Aorta (tissue), 5 donors: ENCODE measurements at places on chromosomes 7 and 10. TPM values are rescaled to one million over a fixed set of nuclear protein-coding genes. Genes with fewer than 3 reads are reported as not detected.
A peak's percentile ranks its signal among the peaks of the same experiment; 100 is the strongest.

DNA sequence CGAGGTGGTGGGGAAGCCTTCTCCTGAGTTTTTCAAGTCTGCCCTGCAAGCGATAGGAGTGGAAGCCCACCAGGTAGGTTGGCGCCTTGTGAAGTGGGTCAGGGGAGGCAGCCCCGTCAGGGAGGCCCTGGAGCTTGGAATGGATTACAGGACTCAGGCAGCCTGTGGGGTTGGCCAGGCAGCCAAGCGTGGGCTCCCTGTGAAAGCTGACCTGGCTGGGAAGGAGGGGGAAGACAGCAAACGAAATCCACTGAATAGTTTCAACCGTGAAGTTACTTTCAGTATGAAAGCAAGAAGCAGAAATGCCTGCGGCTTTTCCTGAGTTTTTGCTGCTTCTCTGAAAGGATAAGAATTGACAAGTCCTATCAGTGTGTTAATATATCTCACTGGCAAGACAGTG lies 36.4 kb downstream of the LHPP start:
- H3K36me3 ChIP-seq = no peaks in the 10 kb centered on the region
- no peak for DNase-seq
- no peaks in the 10 kb centered on the region for H3K27me3 ChIP-seq

The STEAP2 gene
- 36.2 TPM for total RNA-seq

GRCh38 chr10:14001298-14002040 lies 329.3 kb downstream of the FRMD4A start:
- H3K27ac ChIP-seq = no peak overlapping the region
- H3K4me1 ChIP-seq = no peaks in the 10 kb centered on the region
- no peaks in the 10 kb centered on the region for H3K27me3 ChIP-seq
- no peaks in the 10 kb centered on the region for H3K36me3 ChIP-seq
- no peak for DNase-seq

The NKX2-3 gene
- total RNA-seq = not detected

The SPAM1 gene
- not detected for total RNA-seq

- no peak overlapping the region for H3K4me3 ChIP-seq
- no peaks in the 10 kb centered on the region for H3K27me3 ChIP-seq
Observed at GRCh38 chr10:73591935-73592699, 975 bp upstream of the USP54 start.

GRCh38 chr10:14366760-14367159 lies 36.0 kb upstream of the FRMD4A start:
- no peak overlapping the region for H3K4me3 ChIP-seq
- no peaks in the 10 kb centered on the region for H3K4me1 ChIP-seq
- H3K27ac ChIP-seq = no peak overlapping the region
- no peaks in the 10 kb centered on the region for H3K36me3 ChIP-seq
- no peak for DNase-seq

The RBP3 gene
- not detected for total RNA-seq

DNA sequence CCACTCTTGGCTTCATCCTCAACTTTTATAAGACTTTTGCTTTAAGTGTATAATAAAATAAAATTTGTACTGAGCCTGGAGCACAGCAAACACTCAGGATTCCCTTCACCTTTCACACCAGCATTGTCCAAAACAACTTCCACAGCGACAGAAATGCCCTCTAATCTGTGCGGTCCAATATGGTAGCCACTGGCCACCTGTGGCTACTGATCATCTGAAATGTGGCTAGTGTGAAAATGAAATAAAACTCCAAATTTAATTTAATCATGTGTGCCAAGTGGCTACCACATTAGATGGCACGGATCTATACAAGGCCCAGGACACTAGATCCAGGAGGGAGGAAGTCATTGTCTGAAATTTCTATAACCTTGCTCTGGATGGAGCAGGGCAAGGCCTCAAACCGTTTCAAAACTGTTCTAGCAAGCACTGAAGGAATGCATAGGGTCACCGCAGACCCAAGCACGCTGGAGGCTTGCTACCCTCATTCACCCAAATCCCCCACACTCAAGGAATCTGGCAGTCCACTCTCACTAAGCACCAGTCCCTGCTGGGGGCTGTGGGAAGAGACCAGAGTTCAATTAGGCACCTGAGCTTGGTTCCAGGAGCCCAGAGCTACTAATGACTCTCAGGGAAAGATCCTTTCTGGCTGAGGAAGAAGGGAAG lies 6.3 kb upstream of the MYO1G start:
- H3K27ac ChIP-seq = no peak overlapping the region
- H3K4me3 ChIP-seq = no peak overlapping the region

GRCh38 chr10:79984851-79985250 lies 35.9 kb upstream of the SFTPD start:
- no peaks in the 10 kb centered on the region for H3K36me3 ChIP-seq
- no peaks in the 10 kb centered on the region for H3K4me1 ChIP-seq
- no peak for DNase-seq
- H3K27me3 ChIP-seq = no peaks in the 10 kb centered on the region
- no peak overlapping the region for H3K4me3 ChIP-seq

DNA sequence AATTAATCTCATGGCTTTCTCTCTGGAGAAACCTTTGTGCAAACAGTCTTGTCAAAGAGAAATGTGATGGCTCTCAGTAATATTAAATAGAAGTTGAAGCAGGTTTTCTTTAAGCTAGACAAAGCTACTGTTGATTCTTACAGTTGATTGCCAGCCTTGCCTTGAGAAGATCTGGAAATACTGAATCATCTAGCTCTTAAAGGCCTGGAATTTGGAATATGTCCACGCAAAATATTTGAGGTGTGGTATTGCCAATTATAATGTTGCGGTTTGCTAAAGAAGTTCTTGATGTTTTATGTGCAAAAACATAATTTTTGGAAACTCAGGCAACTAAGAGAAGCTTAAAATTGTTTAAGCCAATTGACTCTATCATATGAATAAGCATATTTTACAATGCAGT lies 371.9 kb downstream of the PHF14 start:
- H3K27ac ChIP-seq = no peak overlapping the region
- no peaks in the 10 kb centered on the region for H3K4me1 ChIP-seq
- H3K27me3 ChIP-seq = no peaks in the 10 kb centered on the region
- H3K4me3 ChIP-seq = no peak overlapping the region
- DNase-seq = no peak

The PPP1R17 gene
- not detected for total RNA-seq

The CYP2C18 gene
- total RNA-seq = not detected

- no peak overlapping the region for H3K4me3 ChIP-seq
- no peak for DNase-seq
- H3K4me1 ChIP-seq = no peaks in the 10 kb centered on the region
- H3K27me3 ChIP-seq = peaks cover 3% of the 10 kb centered on the region
- no peak overlapping the region for H3K27ac ChIP-seq
Observed at GRCh38 chr7:106841896-106842390, 23.1 kb upstream of the PIK3CG start.

DNA sequence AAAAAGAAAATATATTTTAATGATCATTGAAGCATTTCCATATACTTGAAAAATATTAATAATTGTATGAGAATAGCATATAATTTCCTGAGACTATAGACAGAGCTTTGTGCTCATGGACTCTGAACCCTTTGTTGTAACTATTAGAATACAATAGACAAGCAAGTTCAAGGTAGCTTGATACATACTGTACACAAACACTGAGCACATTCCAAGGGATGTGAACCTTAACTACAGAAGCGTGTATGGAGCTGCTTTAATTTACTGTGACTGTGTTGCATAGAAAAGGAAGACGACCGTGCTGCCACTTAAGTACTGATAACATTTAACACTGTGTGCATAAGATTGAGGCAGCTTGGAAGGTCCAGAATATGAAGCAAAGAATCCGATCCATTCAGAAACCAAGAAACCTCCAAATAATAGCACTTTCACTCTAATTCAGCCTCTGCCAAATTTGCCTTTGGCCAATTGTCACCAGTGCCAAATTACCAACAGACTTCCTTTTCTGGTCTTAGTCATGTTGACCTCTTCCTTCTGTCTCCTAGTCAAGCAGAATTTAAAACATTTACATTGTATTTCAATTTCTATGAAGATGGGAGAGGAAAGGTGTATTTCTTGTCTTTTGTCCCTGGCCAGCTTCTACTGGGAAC lies 566.1 kb upstream of the GALNT17 start:
- no peak overlapping the region for H3K27ac ChIP-seq
- H3K27me3 ChIP-seq = no peaks in the 10 kb centered on the region
- H3K4me3 ChIP-seq = no peak overlapping the region
- DNase-seq = no peak
- H3K4me1 ChIP-seq = no peaks in the 10 kb centered on the region

DNA sequence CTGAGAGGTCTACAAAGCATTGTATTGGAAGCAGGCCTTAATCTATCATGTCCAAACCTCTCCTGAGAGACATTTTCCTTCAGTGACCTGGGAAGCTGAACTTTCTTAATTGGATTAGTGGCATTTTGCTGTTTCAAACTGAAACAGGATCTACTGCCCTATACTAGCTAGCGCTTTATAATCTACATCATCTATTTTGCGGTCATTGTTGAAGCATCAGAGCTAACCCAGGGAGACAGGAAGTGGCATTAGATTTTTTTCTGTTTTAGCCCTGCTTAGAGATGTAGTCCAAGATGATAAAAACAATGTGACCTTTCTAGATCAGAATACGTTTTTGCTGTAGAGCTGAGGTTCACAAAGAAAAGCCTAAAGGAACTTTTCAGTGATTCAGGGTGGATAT lies 147.4 kb upstream of the AGR3 start:
- H3K36me3 ChIP-seq = no peaks in the 10 kb centered on the region
- no peaks in the 10 kb centered on the region for H3K27me3 ChIP-seq
- no peak for DNase-seq

GRCh38 chr10:124306922-124307371 lies 111.8 kb downstream of the OAT start:
- no peak overlapping the region for H3K4me3 ChIP-seq
- no peak overlapping the region for H3K27ac ChIP-seq
- H3K4me1 ChIP-seq = no peaks in the 10 kb centered on the region
- no peak for DNase-seq

The STEAP4 gene
- 343 TPM for total RNA-seq

DNA sequence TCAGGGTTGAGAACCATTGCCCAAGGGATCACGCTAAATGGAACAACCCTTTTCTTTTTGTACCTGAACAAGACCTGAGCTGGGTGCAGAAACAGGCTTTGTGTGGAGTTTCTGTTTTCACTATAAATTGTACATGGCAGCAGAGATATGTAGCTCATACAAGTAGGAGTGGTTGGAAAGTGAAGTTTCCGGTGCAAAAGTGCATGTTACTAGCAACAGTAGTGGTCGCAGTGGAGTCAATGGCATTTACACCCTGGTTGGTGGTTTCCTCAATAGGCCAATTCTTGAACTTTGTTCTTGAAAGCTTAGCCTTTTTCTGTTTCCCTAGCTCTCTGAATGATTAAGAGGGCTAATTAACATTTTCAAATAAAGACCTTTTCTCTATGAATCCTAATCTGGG lies 170.7 kb downstream of the NEBL start:
- no peaks in the 10 kb centered on the region for H3K36me3 ChIP-seq
- no peaks in the 10 kb centered on the region for H3K27me3 ChIP-seq
- H3K27ac ChIP-seq = no peak overlapping the region
- no peak for DNase-seq
- H3K4me1 ChIP-seq = no peaks in the 10 kb centered on the region

DNA sequence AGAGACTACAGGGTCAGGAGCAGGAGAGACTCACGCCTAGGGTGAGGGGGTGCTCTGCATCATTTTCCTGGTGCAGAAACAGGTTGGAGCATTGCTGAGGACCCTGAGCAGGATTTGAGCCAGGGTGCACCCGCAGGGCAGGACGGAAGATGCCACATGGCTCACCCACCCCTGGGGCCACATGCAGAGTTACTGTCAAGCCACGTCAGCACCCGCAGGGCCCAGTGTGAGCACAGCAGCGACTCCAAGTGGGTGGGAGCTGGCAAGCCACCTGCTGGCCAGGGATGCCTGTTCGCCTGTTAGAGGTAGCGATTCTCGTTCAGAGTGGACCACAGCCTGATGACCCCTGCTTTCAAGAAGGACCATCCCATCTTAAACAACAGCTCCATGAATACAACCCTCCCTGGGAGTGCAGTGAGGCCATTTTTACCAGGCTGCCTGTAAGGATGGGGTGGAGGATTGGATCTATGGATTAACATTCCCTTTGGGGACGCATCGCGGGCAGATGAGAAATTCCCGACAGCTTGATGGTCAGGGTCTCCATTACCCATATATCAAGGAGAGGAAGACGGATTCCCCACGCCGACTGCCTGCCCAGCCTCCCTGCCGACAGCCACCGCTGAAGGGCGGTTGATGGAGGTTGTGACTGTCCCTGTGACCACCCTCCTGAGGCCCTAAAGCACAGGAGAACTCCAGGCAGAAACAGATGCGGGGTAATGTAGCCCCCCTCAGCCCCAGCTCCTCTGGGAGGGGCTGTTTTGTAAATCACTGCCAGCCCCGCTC lies 101.1 kb upstream of the RET start:
- no peaks in the 10 kb centered on the region for H3K36me3 ChIP-seq
- no peak overlapping the region for H3K4me3 ChIP-seq
- DNase-seq = peak; percentile 73
- no peak overlapping the region for H3K27ac ChIP-seq
- H3K4me1 ChIP-seq = no peaks in the 10 kb centered on the region
- H3K27me3 ChIP-seq = no peaks in the 10 kb centered on the region

DNA sequence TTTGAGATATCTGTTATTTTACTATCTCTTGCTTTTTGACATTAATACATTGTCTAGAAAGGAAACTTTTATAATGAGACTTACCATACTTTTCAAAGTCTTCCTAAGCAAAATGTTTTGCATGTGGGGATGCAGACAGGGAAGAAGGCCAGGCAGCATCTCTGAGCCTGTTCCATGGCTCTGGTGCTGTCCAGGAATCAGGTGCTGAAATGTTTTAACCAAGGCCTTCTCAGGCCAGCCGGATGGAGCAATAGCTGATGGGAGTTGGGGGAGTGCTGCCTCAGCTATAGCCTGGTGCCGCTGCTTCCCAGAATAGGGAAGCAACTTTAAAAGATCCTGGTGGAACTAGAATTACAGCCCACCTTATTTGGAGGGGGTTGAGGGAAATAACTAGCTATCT lies 38.5 kb downstream of the CRTAC1 start:
- DNase-seq = no peak
- H3K27me3 ChIP-seq = no peaks in the 10 kb centered on the region
- no peak overlapping the region for H3K4me3 ChIP-seq

The ARHGAP19 gene
- total RNA-seq = 9.0 TPM

The GRID1 gene
- total RNA-seq = 3.8 TPM

GRCh38 chr7:151803841-151804240 lies 73.1 kb downstream of the PRKAG2 start:
- no peaks in the 10 kb centered on the region for H3K27me3 ChIP-seq
- H3K4me1 ChIP-seq = no peaks in the 10 kb centered on the region
- no peak for DNase-seq
- H3K36me3 ChIP-seq = no peaks in the 10 kb centered on the region
- no peak overlapping the region for H3K27ac ChIP-seq

DNA sequence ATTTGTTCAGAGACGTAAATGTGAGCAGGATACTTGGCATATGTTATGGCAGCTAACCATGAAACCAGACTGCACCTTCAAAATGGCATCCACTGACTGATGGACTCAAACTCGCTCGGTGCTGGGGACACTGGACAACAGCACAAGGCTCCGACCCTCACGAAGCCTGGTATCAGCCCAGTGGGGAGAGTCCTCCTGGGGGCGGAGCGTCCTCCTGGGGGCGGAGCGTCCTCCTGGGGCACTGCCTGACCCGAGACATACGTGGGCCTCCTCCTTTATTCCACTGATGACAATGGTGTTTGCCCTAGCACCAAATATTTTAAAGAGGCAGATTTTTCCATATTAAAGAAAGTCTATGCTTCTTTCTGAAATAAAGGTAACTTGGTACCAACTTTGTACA lies 39.5 kb downstream of the ESYT2 start:
- H3K36me3 ChIP-seq = peaks cover 5% of the 10 kb centered on the region
- no peaks in the 10 kb centered on the region for H3K4me1 ChIP-seq
- no peaks in the 10 kb centered on the region for H3K27me3 ChIP-seq
- H3K27ac ChIP-seq = no peak overlapping the region

The ARHGEF35 gene
- 9.8 TPM for total RNA-seq

GRCh38 chr7:3043544-3044371 lies at the start of gene CARD11:
Gene CARD11 (minus strand): TSS chr7:3043867. CDS start chr7:2958506, 85,361 bp downstream.
- no peak within 1 kb of the TSS for H3K27ac ChIP-seq
- no peaks in the 10 kb centered on the region for H3K36me3 ChIP-seq
- peak within 1 kb of the TSS; percentile 23 for H3K4me3 ChIP-seq
- H3K27me3 ChIP-seq = no peaks in the 10 kb centered on the region
- H3K4me1 ChIP-seq = no peaks in the 10 kb centered on the region
